ENCODE measurements at places on chromosomes 6 and 20. TPM values are rescaled to one million over a fixed set of nuclear protein-coding genes. Genes with fewer than 3 reads are reported as not detected.

GJA10 gene
- total RNA-seq, result not detected

MYMX gene
- 3.4 TPM for total RNA-seq

ARFGEF3 gene
- total RNA-seq, result 1.9 TPM

HLA-DPB1 gene
- 58.2 TPM for total RNA-seq

KPNA5 gene
- 11.2 TPM for total RNA-seq

TRIM40 gene
- total RNA-seq, result not detected

MAK gene
- total RNA-seq, result 0.16 TPM

TRPC4AP gene
- 62.6 TPM for total RNA-seq

CRISP3 gene
- total RNA-seq, result 9.2 TPM

MCCD1 gene
- total RNA-seq, result not detected

FBXO9 gene
- 68.5 TPM for total RNA-seq

ELOVL2 gene
- total RNA-seq, result 2.6 TPM

DNA sequence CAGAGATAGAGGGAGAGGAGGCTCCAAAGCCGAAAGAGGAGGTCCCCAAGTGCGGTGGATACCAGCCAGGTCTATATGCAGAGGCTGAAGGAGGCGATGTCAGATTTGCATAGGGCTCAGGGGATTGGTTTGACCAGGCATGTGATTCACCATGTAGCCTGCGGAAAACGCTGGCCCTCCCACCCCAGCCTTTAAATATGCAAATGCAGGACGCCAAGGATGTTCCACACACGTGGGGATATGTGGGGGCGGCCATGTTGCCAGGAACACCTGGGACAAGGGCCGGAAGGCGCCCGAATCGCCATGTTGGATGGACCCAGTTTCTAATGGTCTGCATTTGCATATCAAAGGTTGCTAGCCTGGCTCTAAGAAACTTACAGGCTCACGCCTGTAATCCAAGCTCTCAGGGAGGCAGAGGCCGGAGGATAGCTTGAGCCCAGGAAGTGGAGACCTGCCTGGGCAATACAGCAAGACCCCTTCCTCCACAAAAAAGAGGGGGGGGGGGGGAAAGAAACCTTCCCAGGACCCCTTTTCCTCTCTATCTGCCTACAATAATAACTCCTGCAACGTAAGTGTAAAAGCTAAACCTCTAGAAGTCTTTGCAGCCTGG is 110.5 kb downstream of the TULP4 start:
- no peak for DNase-seq

DNA sequence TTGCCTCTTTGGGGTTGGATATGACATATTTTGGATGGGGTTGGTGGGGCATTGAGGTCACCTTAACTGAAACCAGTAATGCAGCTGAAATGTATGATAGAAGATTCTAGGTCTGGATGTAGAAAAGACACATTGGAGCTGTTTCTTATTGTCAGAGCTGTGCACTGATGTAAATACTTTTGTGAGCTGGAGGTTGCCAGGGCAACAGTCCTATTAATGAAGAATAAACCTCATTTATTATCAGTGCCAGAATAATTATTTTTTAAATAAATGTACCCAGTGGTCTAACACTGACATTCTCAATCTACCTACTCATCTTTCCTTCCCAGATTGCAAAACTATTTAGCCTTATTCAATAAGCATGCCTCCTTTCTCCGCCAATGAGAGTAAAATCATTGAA is 57.0 kb downstream of the CAP2 start:
- no peak for DNase-seq

DNA sequence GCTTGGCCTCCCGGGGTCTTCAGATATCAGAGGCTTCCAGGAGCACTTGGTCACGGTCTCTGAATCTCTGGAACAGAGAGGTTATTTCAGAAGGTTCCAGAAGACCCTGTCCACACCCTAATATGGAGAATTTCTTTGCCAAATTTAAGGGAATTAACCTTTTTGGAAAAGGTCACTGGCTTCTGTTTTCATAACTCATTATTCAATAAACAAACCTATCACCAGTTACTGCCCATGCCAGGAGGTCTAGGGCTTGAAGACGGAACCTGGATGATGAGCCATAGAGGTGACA is 507 bp upstream of the CST4 start:
- DNase-seq, result no peak

DNA sequence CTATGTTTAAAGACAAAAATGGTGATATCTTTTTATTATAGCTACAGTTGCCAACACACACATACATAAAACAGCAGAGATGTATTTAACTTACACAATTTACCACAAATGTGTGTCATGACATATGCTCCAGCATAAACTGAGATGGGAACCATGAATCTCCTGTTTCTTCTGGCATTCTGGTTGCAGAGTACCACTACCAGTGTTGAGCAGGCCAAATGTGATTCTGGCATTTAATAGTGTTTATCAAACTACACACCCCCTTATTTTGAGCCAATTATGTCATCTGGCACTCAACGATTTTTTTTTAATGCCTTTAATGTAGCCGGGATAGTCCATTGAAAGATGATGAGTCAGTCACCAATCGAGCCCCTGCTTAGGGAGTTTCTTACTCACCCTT is 59.0 kb upstream of the TPD52L1 start:
- no peak for DNase-seq

GRCh38 chr6:114169763-114170162 is 173.1 kb downstream of the HS3ST5 start:
- DNase-seq, result no peak

- no peak for DNase-seq
Measured at GRCh38 chr6:70982747-70983146, 25.9 kb upstream of the B3GAT2 start.

GRCh38 chr6:26487466-26487865 is 12.6 kb upstream of the BTN1A1 start:
- DNase-seq, result no peak

- DNase-seq, result no peak
Measured at GRCh38 chr20:17281478-17281877, 54.6 kb downstream of the PCSK2 start.

- DNase-seq, result no peak
Measured at GRCh38 chr6:160378218-160378617, 30.0 kb downstream of the SLC22A3 start.

- DNase-seq, result no peak
Measured at GRCh38 chr20:59170406-59171349, 7.1 kb downstream of the ZNF831 start.

GRCh38 chr20:51023617-51024155 is 779 bp upstream of the KCNG1 start:
- DNase-seq, result no peak

DNA sequence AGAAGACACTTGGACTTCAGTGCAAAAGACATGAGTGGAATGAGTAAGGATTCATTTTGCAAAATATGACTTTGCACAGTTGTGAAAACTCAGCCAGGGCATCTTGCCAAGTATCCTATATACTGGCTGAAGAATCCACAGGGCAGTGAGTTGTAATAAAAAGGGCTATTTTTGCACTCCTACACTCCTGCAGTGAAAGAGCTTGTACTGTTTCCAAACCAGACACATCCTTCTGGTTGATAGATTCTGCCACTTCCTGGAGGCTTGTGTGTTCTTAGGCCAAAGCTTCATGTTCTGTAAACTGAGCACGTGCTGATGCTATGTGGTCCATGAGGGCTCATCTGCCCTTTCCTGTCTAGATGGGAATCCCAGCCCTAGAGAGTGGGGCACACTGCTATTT is 34.9 kb downstream of the GMPR start:
- no peak for DNase-seq

- DNase-seq, result no peak
Measured at GRCh38 chr6:1558388-1558787, 51.3 kb upstream of the FOXC1 start.

DNA sequence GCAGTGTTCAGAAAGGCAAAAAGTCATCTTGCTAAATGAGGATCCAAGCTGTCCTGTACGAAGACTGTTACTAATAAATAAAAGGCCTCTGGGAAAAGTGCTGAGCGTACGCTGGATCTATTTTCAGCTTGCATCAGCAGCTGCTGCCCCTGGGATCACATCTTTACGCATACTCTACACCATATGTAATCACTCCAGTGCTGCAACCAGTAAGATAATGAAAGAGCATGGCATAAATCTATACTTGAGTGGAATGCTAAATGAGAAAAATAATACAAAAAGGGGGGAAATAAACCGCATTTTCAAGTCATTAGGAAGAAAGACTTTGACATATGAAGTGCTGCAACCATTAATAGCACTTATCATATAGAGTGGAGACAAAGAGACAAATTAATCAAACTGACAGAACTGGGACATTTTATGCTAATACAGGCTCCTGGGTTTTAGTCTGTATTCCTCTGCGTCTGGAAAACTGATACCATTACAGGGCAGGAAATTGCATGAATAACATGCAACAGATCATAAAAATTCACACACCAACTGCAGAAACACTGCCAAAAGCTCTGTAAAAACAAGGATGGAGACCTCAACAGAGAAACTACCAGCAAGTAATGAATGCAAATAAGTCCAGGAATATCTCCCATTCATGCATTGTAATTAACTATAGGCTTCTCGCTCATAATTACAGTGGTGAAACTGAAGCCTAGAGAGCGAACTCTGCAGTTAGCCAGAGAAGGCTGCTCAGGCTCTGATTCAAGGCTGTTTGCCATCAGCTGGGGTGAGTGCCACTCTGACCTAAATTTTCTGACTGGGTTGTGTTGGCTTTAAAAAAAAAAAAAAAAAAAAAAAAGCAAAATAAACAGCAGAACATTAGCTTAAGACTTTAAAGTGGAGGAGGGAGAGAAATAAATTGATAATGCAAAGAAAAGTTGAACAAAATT is 83.8 kb downstream of the GJA10 start:
- DNase-seq, result no peak

GRCh38 chr6:168105813-168106632 is 27.0 kb upstream of the FRMD1 start:
- no peak for DNase-seq

GRCh38 chr20:56715309-56715708 is 86.2 kb downstream of the TFAP2C start:
- DNase-seq, result no peak

DNA sequence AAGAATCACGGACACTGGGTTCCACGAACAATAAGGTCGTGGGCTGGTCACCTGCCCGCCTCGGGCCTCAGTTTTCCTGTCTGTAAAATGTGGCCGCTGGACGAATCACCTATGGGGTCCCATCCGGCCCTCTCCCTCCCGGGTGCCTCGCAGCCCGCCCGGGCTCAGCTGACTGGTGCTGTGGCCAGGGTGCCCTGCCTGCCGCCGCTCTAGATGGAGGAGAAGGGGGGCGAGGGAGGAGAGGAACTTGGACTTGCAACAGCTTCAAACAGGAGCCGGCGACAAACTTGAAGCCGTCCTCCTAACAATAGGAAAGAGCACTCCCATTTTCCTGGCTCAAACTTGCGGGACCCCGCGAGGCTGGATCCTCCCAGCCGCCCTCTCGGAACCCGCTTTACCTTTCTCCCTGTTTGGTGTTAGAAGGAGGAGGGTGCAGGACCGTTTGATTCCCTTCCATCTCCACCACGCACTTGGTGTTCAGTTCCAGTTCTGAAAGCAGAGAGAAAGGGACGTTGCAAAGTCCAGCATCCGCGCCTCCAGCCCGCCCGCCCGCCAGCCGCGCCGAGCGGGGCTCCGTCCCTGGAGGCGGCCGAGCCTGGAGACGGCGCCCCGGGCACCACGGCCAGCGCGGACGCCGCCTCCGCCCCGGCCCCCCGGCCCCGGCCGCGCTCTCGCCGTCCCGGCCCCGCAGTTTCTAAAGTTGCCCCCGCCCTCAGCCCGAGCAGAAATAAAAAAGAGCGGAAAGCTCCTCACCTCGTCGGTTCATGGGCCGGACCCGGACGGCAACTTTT is 584 bp downstream of the KIF13A start:
- peak; percentile 67 for DNase-seq

GRCh38 chr6:29870104-29870503 is 42.5 kb downstream of the HLA-G start:
- no peak for DNase-seq

DNA sequence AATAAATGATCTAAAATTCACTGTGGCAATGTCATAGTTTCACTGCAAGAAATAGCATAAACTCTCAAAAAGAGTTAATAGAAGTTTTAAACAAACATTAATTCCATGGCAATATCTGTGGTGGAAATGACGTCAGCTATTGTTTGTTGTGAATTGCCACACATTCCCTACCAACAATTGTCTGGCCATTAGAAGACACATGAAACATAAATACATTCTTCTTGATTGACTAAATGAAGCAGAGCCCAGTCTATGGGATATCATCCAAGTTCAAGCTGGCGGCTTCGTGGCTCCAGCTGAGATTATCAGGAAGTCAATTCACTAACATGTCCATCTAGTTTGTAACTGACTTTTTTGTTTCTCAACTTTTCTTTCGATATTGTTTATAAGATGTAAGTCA is 369.0 kb downstream of the ARHGAP18 start:
- DNase-seq, result no peak

DNA sequence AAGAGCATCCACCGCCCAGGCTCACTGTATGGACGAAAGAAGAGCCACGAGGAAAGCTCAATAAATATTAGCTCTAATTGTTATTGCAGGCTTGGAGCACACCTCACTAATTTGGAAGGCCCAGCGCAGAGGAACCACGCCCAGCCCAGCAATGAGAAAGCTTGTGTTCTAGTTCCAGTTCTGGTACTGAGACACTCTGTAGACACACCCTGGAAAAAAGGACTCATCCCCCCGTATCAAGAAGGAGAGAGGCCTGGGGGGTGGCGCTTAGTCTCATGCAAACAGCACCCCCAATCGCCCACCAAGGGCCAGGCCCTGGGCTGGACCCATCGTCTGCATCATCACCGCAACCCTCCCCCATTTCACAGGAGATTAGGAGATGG is 156.9 kb downstream of the BMP7 start:
- DNase-seq, result no peak
